Ovary (tissue), 10 donors: ENCODE measurements at places on chromosomes 4 and X.

DNA sequence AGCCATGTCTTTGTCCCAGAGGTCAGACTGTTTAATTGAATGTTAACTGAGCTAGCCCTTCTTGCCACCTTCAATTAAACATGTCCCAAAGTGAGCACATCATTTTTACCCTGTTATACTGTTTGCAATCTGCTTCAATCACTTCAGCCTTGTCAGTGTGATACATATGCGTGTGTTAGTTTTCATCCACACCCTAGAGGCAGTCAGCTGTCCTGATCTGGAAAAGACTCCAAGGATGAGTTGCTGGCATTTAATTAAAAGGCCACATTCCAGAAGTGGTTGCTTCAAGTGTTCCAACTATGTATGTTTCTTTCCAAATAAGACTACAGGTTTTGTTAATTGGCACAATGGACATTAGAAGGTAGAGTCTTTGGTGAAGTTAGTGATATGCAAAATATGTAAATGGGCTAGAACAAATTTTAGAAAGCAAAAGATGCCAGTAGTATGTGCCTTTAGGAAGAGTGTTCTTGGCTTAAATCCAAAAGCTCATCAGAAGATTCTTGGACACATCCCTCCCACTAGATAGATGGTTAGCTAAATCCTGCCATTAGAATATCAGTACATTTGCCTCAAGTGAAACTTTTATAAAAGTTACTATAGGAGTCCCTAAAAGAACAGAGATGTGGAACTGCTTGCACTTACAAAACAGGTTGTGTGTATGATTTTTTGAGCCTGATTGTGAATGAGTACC, 79.5 kb upstream of the SLIT2 start:
- no peak for DNase-seq

- no peak for DNase-seq
Observed at GRCh38 chr4:5186271-5187064, 135.2 kb downstream of the STK32B start.

DNA sequence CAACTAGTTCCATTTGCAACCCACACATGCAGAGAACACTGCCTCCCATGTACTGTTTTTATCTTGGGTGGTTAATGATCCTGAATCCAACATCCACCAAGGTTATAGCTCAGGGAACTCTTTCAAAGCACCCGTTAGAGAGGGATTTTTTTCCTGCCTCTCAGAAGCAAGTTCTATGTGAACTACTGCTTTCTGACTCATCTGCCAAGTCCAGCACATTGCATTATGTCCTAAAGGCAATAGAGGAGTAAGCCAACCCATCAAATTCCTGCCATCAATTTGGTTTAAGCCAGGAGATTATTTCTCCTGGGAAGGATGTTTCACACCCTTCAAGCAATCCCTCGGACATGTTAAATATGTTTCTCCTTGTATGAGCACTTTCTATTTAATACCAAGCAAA, 334.5 kb downstream of the GASK1B start:
- no peak for DNase-seq

DNA sequence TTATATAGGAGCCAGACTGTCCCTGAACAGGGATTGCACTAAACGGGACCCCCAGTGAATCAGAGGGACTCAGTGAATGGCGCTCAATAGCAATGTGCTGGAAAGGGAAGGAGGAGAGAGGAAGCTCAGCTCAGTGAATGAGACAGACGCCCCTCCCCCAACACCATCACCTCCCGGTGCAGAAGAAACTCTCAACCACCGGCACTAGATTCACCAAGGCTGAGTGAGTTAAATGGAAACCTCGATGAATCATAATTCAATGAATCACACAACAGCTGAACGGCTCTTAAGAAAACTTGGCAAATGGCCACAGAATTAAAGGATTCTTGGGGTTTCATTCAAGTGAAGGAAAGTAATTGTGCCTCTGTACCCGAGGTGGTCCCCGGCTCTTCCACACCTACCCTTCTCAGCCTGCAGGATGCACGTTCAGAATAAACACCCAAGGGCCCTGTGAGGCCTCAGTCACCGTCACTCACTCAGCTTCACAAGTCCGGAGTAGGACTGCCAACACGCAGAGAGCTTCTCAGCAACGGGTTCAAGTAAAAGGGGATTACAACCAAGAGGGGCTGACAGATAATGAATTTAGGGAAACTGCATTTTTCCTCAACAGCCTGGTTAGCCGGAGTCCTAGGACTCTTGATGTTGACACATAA, 29.3 kb downstream of the CRMP1 start:
- no peak for DNase-seq
